ENCODE measurements at places on chromosomes 4 and X.
A peak's percentile ranks its signal among the peaks of the same experiment; 100 is the strongest.

GRCh38 chrX:20139966-20140365, 1.7 kb downstream of the EIF1AX start:
- ATAC-seq: no peak

DNA sequence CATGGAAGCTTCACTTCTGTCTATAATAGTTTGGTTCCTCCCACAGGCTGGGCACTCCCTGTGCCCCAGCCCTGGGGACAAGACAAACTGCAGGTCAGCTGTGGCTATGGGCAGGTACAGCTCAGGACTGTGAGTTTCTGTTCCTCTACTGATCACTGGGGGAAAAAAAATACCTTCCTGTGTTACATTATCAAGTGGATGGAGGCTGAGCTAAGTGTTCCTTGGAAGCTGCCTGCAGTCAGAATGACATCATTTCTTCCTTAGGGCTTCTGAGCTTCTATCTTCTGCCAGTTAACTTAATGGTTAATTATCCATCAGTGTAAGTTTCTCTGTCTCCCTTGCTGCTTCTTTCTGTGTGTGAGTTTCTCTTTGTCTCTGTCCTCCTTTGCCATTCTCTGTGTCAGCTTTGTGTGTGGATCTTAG, 4.6 kb downstream of the RAB33A start:
- ATAC-seq: no peak

GRCh38 chrX:65667157-65667502, 324 bp upstream of the MSN start:
- no peak for ATAC-seq

GRCh38 chrX:30577362-30577991, at the start of gene TASL:
Gene TASL, minus strand, starts transcription at chrX:30577766. Its CDS starts 17,411 bp downstream, at chrX:30560355.
- no peak for ATAC-seq

- peak; percentile 41 for ATAC-seq
Observed at GRCh38 chrX:136781180-136781797, 557 bp upstream of the ARHGEF6 start.

GRCh38 chr4:13296986-13297385, 187.2 kb downstream of the RAB28 start:
- ATAC-seq: no peak

- ATAC-seq: no peak
Observed at GRCh38 chrX:9612146-9612505, 147.3 kb downstream of the TBL1X start.

- no peak for ATAC-seq
Observed at GRCh38 chrX:47593522-47593921, 11.3 kb downstream of the TIMP1 start.

DNA sequence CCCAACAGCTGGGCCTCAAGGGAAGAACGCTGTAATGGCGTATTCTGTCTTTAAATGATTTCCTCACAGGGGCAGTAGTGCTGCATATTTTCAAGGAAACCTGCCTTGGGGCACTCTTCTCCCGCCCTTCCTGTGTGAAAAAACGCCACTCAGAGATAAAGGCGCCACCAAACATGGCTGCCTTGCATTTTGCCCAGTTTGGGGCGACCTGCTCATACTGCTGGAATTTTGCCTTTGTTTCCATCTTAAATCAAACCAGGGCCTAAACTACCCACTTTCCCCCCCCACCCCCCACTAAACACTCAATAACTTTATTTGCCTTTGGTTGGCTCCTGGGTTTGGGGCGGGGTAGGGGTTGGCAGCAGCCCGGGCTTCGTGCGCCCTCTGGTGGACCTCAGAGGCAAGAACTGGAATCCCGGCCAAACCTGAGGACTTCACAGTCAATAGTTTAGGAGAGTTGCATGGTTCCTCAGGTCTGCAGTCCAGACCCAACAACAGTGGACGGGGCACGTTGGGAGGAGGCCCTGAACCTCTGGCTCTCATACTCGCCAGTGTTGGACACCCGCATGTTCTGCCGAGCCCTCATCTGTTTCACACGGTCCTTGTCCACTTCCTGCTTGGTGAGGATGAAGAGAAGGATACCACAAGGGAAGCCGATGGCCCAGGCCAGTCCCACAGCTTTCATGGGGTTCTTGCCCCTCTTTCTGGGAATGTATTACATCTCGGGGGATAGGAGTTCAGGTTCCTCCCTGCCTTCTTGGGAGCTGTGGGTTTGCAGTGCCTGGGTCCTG, 220.1 kb upstream of the STK26 start:
- ATAC-seq: peak; percentile 93

DNA sequence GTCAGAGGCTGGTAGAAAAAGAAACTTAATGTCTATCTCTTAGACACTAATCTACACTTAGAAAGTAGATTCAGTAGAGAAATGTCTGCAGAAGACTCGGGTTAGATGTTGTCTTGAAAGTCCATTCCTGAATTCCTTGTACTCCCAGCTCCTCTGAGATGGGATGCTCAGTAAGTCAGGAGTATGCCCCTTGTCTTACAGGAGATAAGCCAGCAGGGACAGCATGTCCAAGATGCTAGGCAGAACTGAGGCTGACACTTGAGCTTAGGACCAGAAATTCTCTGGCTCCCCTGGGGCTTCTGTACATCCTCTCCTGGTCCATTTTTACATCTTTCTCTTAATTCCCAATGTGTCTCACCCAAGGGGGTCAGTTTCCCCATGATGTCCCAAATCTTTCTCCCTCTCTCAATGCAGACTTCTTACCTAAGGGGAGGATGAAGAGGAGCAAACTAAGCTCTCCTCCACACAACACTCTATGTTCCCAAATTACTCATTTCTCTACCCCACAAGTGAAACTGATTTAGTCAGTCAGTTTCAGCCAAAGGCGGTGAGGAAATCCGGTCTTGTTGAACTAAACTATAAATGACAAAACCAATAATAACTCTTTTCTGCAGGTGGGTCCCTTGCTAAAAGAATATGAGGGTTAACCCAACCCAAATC, 558.2 kb upstream of the DIPK2B start:
- ATAC-seq: no peak

GRCh38 chr4:152512483-152512882, 23.4 kb downstream of the FBXW7 start:
- no peak for ATAC-seq

DNA sequence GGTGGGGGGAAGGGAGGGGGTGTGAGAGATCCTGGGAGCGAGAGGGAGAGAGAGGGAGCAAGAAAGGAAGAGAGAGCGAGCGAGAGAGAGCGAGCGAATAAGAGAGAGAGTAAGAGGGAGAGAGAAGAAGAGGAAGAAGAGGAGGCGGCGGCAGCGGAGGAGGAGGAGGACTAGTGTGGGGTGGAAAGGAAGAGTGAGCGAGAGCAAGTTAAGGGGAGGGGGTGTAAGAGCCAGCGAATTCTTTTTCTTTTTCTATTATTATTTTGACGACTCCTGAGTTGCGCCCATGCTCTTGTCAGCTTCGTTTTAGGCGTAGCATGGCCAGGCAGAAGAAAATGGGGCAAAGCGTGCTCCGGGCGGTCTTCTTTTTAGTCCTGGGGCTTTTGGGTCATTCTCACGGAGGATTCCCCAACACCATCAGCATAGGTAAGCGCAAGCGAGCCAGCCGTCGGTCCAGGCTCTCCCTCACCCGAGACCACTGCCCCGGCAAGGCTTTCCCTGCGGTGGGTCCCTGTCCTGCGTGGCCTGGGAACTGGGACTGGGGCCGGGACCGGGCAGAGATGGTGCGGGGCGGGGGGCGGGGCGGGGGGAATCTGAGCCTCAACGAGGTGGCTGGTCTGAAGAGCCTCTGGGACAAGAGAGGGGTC, at the start of gene GRIA3:
Gene GRIA3 (plus strand): TSS at position 60 of the 647 bp plus-strand sequence. CDS start 258 bp downstream, at position 318.
- ATAC-seq: peak; percentile 32

All from gastroesophageal sphincter (tissue), 4 donors.